Activated naive CD8-positive, alpha-beta T cell treated with anti-CD3 and anti-CD28 coated beads, Interleukin-2, amount 10 ng/mL, durations not matched to agents 7 days and 5 days (primary cell): ENCODE measurements at places on chromosomes 1 and 21. TPM values are rescaled to one million over a fixed set of nuclear protein-coding genes. Genes with fewer than 3 reads are reported as not detected.

The MANEAL gene
- total RNA-seq, result 1.3 TPM

DNA sequence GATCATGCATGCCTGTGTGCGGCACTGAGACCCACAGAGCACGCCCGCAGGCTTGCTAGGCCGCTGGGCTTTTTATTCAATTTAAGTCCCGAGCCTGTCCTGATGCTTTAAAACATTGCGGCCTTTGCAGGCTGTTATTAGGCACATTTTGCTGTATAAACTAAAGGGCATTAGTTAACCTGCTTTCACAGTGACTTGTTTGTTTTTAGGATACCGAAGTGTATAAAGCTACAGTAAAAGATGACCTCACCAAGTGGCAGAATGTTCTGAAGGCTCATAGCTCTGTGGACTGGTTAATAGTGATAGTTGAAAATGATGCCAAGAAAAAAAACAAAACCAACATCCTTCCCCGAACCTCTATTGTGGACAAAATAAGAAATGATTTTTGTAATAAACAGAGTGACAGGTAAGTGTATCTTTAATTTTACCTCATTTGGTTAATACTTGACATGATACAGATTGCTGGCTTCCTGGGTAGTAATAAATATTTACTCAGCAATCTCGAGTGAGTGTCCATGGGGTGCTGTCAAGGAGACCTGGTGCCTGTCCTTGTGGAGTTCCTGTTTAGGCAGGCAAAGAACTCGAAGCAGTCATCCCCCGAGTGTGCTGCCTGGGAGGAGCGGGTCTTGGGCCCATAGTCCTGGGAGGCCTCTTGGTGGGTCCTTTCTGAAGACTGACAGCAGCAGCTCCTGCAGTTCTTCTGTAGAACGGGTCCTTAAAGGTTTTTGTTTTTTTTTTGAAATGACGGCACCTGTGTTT is 40.1 kb downstream of the TRAPPC10 start:
- no peak for DNase-seq
- H3K36me3 ChIP-seq, result peaks cover 17% of the 10 kb centered on the region

GRCh38 chr21:36684957-36685714 is 13.8 kb upstream of the SIM2 start:
- no peak overlapping the region for H3K4me3 ChIP-seq
- DNase-seq, result no peak
- H3K4me1 ChIP-seq, result no peaks in the 10 kb centered on the region

The CSF3R gene
- total RNA-seq, result 0.37 TPM

- H3K4me3 ChIP-seq, result no peak overlapping the region
- H3K27me3 ChIP-seq, result no peaks in the 10 kb centered on the region
- H3K27ac ChIP-seq, result no peak overlapping the region
- H3K4me1 ChIP-seq, result peaks cover 47% of the 10 kb centered on the region
- peaks cover 9% of the 10 kb centered on the region for H3K36me3 ChIP-seq
Measured at GRCh38 chr1:234969011-234969441, 159.6 kb downstream of the TOMM20 start.

GRCh38 chr1:1847061-1847850 is 43.6 kb downstream of the GNB1 start:
- peaks cover 15% of the 10 kb centered on the region for H3K4me1 ChIP-seq
- no peak for DNase-seq
- no peak overlapping the region for H3K27ac ChIP-seq
- no peaks in the 10 kb centered on the region for H3K27me3 ChIP-seq
- H3K36me3 ChIP-seq, result peaks cover 5% of the 10 kb centered on the region

The IL10 gene
- total RNA-seq, result not detected

DNA sequence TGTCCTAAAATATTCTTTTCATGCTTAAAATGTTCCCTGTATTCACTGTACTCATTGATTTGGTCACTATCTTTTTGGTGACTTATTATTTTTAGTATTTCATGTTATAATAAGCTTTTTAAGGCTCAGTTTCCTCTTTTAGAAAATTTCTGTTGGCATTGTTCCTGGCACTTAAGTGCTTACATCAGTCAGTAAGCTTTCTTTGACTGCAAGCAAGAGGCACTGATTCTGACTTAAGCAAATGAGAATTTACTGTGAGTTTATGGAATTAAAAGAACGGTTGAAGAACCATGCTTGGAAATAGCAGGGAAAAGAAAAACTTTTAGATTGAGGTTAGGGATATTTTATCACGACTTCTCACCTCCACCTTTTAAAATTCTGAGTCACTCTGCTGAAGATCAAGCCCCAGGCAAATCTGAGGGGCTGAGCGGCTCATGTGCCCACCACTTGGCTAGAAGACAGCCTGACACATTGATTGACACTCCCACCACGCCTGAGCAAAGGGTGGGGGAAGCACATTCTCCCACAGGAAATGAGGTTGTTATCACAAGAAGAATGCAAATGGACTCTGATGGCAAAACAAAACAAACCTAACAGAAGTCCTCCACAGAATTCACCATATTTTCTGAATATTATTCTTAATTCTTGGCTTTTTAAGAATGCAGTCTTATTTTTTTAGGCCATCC is 102.8 kb downstream of the KCTD3 start:
- peaks cover 2% of the 10 kb centered on the region for H3K27me3 ChIP-seq
- no peak overlapping the region for H3K27ac ChIP-seq
- no peaks in the 10 kb centered on the region for H3K36me3 ChIP-seq
- DNase-seq, result no peak
- H3K4me3 ChIP-seq, result no peak overlapping the region
- H3K4me1 ChIP-seq, result no peaks in the 10 kb centered on the region

- no peaks in the 10 kb centered on the region for H3K27me3 ChIP-seq
- no peak for DNase-seq
- peaks cover 10% of the 10 kb centered on the region for H3K4me1 ChIP-seq
- no peak overlapping the region for H3K4me3 ChIP-seq
- no peak overlapping the region for H3K27ac ChIP-seq
Measured at GRCh38 chr1:83495560-83495959, 503.4 kb downstream of the TTLL7 start.

DNA sequence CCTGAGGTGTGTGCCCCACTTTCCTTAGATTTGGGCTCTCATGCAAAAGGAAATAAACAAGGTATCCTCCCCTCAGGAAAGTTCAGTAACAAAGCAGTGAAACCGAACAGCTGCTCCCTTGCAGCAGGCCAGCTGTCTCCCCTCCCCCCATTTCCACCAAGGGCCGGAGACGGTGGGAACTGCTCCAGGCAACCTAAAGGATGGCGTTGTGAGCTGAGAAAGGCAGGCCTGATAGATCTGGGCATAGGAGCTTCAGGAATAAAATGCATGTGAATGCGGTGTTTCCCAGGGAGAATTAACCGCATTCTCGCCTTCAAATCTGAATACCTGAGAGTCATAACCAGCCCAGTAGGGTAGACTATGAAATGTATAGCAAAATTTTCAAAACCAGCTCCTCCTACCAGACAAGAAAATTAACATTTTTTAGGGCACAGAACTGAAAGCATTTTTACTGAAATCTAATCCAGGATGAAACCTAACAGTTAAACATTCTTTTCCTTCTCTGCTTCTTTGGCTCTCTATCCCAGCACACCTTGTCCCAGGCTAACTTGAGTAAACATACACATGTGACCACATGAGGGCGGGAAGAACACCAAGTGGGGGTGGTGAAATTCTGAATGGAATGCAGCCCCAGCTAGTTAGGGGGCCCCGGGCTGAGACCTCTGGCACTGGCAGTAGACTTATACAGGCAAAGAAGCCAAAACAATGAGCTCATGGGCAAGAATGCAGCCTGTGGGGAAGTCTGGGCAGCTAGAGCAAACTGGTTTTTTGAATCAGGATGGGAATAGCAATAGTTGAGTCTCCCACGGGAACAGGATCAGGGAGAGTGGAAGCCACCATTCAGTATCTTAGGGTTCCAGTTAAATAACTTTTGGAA is 11.5 kb downstream of the MCL1 start:
- DNase-seq, result peak; percentile 72
- peaks cover 72% of the 10 kb centered on the region for H3K4me1 ChIP-seq
- peaks cover 24% of the 10 kb centered on the region for H3K36me3 ChIP-seq
- peak overlapping the region; percentile 81 for H3K4me3 ChIP-seq
- peak overlapping the region; percentile 96 for H3K27ac ChIP-seq

DNA sequence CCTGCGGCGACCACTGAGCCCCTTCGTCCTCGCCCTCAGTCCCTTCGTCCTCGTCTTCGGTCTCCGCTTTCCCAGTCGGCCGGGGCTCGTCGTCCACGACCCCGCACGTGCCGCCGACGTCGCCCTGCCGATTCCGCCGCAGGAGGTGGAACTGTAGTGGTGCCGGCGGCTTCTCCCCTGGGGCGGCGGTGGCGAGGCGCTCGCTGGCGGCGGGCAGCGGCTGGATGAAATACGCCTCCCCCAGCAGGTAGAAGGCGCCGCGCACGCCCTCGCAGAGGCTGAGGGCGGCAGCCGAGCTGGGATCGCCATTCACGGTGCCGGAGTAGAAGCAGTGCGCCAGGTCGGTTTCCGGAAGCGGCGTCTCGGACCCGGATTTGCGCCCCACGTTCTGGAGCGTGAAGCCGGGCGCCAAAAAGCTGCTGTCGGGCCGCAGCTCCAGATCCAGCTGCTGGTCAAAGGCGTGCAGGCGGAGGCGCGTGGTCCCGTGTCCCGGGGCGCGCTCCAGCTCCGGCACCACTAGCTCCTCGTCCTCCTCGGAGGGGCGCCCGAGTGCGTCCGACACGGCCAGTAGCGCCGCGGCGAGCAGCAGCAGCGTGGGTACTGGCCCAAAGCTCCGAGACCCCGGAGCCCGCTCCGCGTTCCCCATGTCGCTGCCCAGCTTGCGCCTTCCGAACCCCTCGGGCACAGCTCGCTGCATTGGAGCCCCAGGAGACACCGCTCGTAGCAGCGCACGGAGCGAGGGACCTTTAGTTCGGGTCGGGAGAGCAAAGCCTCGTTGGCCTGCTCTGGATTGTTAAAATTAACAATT is 747 bp downstream of the ADAMTS1 start:
- H3K27me3 ChIP-seq, result peaks cover 76% of the 10 kb centered on the region
- H3K4me1 ChIP-seq, result peaks cover 39% of the 10 kb centered on the region
- H3K27ac ChIP-seq, result peak overlapping the region; percentile 62
- DNase-seq, result peak; percentile 54
- H3K4me3 ChIP-seq, result peak overlapping the region; percentile 78

GRCh38 chr1:186662752-186663151 is 17.5 kb downstream of the PTGS2 start:
- peaks cover 3% of the 10 kb centered on the region for H3K27me3 ChIP-seq
- H3K4me1 ChIP-seq, result no peaks in the 10 kb centered on the region
- no peaks in the 10 kb centered on the region for H3K36me3 ChIP-seq
- no peak overlapping the region for H3K27ac ChIP-seq
- DNase-seq, result no peak

DNA sequence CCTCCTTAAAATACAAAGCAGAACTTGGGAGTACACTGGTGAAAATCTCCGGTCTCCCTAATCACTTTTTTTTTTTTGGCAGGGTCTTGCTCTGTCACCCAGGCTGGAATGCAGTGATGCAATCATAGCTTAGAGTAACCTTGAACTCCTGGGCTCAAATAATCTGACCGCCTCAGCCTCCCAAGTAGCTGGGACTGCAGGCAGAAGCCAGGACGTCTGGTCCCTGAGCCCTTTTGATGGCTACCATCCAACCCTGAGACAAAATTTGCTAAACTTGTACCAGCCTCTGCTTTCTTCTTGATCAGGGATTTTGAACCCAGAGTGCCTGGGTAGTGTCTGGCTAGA is 4.1 kb downstream of the L1TD1 start:
- H3K27ac ChIP-seq, result no peak overlapping the region
- peaks cover 4% of the 10 kb centered on the region for H3K4me1 ChIP-seq

GRCh38 chr1:215376544-215377264 is 190.4 kb upstream of the KCTD3 start:
- H3K27me3 ChIP-seq, result no peaks in the 10 kb centered on the region
- H3K27ac ChIP-seq, result no peak overlapping the region
- H3K4me3 ChIP-seq, result no peak overlapping the region
- H3K36me3 ChIP-seq, result no peaks in the 10 kb centered on the region

The SLC45A1 gene
- total RNA-seq, result 0.50 TPM

DNA sequence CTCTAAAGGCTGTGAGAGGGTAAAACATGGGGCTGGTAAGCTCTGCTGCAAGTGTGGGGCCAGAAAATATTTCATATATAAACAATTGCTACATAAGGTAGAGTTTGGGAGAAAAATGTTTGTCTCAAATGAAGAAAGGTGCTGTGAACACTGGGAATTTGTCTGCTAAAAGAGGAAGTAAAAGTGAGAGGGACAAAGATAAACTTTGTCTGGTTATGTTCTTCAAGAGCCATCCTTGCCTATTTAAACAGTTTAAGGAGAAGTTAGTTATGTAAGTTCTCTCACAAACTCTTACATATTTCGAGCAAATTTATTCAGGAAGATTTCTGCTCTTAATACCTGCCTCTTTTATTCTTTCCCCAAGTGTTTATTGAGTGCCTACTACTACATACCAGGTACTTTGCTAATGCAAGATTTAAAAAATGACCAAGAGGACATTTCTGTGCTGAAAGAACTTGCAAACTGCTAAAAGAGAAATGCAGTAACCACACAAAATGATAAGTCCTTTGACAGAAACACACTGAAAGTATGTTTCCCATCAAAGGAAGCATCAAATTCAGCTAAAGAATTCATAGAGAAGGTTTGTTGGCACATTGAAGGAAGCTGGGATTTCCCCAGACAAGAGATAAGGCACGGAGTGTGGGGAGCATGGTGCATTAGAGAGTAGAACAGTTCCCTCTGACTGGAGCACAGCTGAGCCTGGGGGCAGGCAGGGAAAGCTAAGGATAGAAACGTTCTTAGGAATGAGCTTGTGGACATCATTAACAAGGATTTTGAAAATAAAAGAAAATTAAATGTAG is 549.1 kb downstream of the PTBP2 start:
- H3K27ac ChIP-seq, result no peak overlapping the region
- no peak overlapping the region for H3K4me3 ChIP-seq
- peaks cover 9% of the 10 kb centered on the region for H3K36me3 ChIP-seq
- H3K27me3 ChIP-seq, result no peaks in the 10 kb centered on the region
- no peaks in the 10 kb centered on the region for H3K4me1 ChIP-seq

The AMY2B gene
- 23.3 TPM for total RNA-seq

GRCh38 chr21:17921579-17922530 is 102.7 kb upstream of the C21orf91 start:
- peaks cover 3% of the 10 kb centered on the region for H3K36me3 ChIP-seq
- H3K4me1 ChIP-seq, result peaks cover 3% of the 10 kb centered on the region
- H3K4me3 ChIP-seq, result no peak overlapping the region
- DNase-seq, result no peak
- no peak overlapping the region for H3K27ac ChIP-seq

The CFAP45 gene
- 1.6 TPM for total RNA-seq
